ENCODE measurements at places on chromosomes 3 and 15.

- H3K27me3 ChIP-seq, result no peaks in the 10 kb centered on the region
- H3K36me3 ChIP-seq, result peaks cover 22% of the 10 kb centered on the region
- H3K27ac ChIP-seq, result no peak overlapping the region
- no peak overlapping the region for H3K4me3 ChIP-seq
- DNase-seq, result peak; percentile 19
- H3K4me1 ChIP-seq, result no peaks in the 10 kb centered on the region
Measured at GRCh38 chr3:177051411-177051810, 145.9 kb downstream of the TBL1XR1 start.

DNA sequence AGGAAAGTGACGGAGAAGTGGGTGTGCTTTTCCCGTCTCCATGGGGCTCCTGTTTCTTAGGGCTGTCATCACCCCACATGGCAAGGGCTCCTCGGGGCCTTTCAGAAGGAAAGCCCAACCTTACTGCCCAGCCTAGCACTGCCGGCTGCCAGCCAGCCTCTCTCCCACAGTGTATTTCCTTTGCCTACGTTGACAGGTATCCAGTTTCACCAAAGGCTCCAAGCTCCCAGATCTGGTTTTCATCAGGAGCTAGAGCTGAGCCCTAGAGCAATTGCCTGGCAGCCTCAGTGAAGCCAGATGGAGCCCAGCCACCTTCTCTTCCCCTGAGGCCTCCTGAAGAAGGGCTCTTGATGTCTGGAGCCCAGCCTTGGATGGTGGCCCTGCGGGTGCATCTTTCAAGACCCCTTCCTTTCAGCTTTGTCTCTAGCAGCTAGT is 20.2 kb downstream of the CRABP1 start:
- no peak overlapping the region for H3K27ac ChIP-seq
- no peak for DNase-seq
- H3K4me3 ChIP-seq, result no peak overlapping the region
- peaks cover 5% of the 10 kb centered on the region for H3K27me3 ChIP-seq
- no peaks in the 10 kb centered on the region for H3K4me1 ChIP-seq

- DNase-seq, result peak; percentile 67
- H3K27me3 ChIP-seq, result no peaks in the 10 kb centered on the region
- peaks cover 7% of the 10 kb centered on the region for H3K36me3 ChIP-seq
- H3K4me1 ChIP-seq, result peaks cover 15% of the 10 kb centered on the region
- H3K4me3 ChIP-seq, result peak overlapping the region; percentile 92
Measured at GRCh38 chr15:82044373-82045178, 1.2 kb downstream of the MEX3B start.

DNA sequence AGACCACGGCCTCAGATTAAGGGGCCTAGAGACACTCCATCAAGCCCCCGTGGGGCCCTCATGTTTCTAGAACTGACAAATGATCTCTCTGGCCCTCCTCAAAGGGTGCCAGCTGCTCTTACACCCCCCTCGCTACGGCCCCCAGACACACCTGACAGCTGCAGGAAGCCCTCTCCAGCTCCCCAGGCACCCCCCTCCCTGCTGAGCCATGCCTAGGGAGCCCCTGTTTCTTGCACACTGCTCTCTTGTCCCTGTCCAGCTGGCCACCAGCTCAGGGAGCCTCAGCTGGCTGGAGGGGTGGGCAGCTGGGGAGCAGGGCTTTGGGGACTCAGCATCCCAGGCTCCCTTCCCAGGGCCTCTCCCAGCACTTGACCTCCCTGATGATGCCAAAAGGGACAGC is 14.8 kb downstream of the TNK2 start:
- H3K4me1 ChIP-seq, result peaks cover 45% of the 10 kb centered on the region
- H3K36me3 ChIP-seq, result no peaks in the 10 kb centered on the region
- H3K27ac ChIP-seq, result peak overlapping the region; percentile 53
- DNase-seq, result no peak
- no peaks in the 10 kb centered on the region for H3K27me3 ChIP-seq
- H3K4me3 ChIP-seq, result no peak overlapping the region

Data from endothelial cell of umbilical vein (primary cell).